ENCODE measurements at places on chromosomes 5 and 9.

DNA sequence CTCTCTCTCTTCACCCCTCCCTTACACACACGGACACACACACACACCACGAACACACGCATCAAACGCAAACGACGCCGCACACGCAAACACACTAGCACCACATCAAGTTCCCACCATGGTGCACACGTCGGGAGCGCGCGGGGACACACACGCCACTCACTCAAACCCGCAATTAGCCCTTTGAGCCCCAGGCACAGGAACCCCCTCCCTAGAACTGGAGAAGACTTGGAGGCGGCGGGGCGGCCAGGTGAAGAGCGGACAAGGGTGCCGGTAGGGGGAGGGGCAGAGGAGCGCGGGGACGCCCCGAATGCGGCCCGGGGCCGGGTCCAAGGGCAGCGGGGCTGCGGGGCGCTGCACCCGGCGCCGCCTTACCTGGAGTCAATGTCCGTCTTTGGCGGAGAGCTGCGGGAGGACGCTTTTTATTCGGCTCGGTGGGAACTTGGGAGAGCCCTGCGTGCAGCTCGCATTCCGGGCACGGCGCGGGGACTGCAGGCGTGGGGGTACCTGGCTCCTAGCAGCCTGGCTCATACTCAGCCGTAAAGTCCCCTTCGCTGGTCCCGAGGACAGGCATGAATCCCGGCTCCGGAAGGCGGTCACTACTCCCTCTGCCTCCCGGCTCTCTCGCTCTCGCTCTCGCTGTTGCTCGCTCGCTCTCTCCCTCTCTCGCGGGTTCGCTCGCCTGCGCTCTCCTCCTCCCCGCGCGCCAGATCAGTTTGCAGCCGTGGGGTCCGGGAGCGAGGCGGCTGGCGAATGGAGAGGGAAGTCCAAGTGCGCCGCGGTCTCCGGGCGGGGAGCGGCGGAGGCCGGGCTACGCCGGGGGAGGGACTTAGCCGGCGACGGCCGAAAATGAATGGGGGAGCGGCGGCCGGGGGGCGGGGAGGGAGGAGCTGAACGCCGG lies at the start of gene BRINP1:
BRINP1 (minus strand) TSS at position 755 of the 901 bp plus-strand sequence. CDS start 56,080 bp downstream, outside the sequence.
- no peak for DNase-seq

DNA sequence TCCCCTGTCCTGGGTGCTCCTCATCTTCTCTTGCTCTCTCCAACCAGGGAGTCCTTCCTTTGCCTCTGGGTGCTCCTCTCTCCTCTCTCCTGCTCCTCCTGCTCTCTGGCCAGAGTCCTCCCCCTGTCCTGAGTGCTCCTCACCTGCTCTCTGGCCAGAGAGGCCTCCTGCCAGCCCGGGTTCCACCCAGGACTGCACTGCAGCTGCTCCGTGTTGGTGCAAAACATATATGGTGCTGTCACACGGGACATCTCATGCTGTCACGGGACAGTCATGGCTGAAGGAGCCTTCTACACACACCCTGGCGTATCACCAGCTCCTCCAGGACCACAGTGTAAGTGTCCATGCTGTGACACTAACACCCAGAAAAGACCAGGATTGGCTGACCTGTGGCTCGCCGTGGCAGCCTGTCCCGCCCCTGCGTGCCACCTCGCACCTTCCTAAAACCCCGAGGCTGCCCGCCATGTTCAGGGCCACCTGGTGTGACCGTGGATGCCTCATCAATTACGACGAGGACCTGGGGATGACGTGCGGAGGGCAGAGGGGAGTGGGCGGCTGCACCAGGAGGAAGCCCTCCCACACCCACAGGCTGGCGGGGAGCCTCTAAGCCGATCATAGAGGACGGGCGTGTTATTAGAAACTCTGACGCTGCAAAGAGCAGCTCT lies 27.9 kb upstream of the SLC6A3 start:
- no peak for DNase-seq

DNA sequence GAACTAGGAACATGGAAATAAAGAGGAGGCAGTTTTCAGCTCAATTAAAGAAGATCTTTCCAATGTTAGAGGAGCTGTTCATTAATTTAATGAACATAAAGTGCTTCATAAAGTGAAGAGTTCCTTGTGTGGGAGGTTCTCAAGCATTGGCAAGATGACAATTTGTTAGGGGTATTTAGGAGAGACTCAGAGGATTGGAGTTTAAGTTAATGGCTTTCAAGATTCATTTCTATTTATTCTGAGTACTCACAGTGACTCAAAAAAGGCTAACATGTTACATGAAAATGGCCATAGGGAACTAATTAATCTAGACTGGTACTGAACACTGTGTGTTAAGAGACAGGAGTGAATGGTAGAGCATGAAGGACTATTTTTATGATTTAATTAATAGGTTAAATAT lies 55.4 kb upstream of the CDH12 start:
- no peak for DNase-seq

- DNase-seq, result no peak
Measured at GRCh38 chr5:159965031-159965837, 43.7 kb upstream of the TTC1 start.

- DNase-seq, result no peak
Measured at GRCh38 chr9:127503379-127503921, 52.1 kb downstream of the LRSAM1 start.

- DNase-seq, result no peak
Measured at GRCh38 chr9:133880851-133881661, 111.1 kb downstream of the VAV2 start.

DNA sequence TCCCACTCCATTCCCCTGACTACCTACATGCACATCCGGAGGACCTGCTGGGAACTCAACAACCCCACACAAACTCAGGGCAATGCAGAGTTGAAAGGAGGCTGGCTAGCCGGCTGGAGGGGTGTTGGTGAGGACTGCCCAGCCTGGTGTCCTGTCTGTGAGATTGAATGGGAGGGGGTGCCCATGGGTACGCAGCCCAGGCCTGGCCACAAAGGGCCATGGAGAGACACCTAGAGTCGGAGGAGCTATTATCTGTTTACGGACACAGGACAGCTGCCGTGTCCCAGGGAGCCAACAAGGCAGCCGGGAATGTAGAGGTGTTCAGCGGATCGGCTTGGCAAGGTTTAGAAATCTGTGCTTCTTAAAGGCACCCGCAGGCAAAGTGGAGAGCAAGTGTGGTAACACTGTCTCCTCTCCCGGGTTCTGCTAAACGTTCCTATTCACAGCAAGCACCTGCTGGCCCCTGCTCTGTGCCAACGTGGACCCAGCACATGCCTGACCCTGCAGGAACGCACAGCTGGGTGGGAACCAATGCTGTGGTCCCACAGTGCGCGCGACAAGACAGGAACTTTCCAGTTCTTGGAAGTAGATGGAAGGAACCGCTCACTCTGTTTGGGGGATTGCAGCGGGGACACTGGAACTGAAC lies 166.7 kb downstream of the DAB2IP start:
- no peak for DNase-seq

DNA sequence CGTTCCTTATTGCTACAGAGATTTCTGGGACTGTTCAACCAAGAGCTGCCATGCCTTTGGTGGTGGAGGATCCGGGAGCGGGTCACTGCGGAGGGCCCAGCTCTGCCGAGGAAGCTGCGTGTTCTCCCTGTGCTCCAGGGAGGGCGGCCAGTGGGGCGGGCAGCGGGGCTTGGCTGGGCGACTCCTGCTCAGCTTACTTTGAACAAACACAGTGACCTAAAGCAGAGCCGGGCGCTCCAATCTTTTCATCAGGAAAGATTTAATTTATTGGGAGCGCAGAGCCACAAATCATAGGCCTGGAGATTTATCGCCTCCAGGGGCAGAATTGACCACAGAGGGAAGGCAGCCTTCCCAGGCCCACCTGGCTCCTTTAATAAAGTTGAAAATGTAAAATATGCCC lies 27.7 kb downstream of the LHX3 start:
- DNase-seq, result no peak

DNA sequence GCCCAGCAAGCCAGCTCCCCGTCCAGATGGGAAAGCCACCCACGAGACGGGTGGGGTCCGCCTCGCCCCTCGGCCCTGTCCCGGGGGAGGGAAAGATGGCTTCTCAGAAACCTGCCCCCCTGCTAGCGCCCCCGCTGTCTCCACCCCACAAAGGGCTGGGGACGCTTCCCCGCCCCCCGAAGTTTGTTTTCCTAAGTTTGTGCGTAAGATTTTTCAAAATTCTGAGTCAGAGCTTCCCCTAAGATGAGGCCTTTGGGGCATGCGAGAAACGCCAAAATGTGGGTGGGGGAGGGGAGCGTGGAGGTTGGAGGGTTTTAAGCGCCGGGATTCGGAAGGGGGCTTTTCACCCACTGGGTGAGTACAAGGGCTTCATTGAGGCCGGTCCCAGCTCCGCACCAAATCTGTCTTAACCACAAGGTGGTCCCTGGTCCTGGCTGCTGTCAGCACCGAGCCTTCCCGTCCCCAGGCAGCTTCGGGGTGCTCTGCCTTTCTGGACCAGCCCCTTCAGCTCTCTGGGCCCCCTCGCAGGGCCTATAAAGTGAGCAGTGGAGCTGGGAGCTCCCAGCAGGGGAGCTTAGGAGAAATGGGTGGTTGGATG lies 32.3 kb downstream of the PRRX2 start:
- no peak for DNase-seq

- DNase-seq, result no peak
Measured at GRCh38 chr9:129709438-129710168, 43.2 kb downstream of the PTGES start.
